ENCODE measurements at places on chromosomes 4 and X. TPM values are rescaled to one million over a fixed set of nuclear protein-coding genes. Genes with fewer than 3 reads are reported as not detected.

GRCh38 chr4:103050736-103051436, 25.7 kb downstream of the SLC9B2 start:
- no peak for DNase-seq

DNA sequence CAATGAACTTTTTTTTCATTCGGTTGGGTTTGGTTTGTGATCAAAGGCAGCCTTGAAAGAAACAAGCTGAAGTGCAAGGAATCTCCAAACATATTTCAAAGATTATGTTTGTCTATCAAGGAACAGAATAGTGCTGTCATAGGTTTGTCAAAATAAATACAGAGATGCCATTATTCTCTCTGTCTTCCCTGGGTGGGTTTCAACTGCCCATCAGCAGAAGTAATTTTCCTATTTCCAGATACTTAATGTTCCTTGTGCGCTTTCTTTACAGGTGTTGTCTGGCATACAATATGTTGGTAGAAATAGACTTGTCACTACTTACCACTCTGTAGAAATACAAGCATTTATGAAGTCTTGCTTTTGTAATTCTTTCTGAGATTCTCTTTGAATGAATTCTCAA, 294.9 kb downstream of the PDHA2 start:
- no peak for DNase-seq

DNA sequence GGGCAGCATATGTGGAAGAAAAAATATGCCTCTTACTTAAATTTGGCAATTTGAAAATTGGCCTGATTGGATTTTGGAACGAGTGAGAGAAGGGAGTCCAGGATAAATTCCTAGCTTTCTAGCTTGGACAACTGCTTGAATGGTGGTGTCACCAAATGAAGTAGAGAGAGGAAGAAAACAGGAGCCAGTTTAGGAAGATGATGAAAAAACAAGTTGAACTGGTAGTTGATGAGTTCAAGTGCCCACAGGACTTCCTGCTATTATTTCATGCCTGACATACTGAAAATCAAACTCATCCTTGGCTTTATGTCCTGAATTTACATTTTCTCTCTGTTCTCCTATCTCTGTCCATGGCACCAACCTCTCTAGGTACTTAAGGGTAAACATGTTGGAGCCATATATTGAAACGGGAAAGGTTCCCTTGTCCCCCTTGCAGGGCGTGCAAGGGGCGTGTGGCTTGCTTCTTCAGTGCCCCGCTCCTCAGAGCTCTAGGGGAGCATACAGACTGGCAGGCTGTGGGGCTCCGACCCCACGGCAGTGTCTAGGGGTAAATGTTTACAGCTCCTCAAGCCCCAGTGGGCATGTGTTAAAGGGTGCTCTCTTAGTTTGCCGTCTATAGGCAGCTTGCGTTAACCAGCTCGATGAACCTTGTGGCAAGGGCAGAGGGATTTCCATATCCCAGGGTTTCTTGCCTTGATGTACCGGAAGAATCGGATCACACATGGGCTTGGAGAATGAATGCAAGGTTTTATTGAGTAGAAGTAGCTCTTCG, 250.7 kb upstream of the PGRMC2 start:
- DNase-seq = no peak

MAP7D3 gene
- total RNA-seq = 11.0 TPM

CTAG1A gene
- not detected for total RNA-seq

DNA sequence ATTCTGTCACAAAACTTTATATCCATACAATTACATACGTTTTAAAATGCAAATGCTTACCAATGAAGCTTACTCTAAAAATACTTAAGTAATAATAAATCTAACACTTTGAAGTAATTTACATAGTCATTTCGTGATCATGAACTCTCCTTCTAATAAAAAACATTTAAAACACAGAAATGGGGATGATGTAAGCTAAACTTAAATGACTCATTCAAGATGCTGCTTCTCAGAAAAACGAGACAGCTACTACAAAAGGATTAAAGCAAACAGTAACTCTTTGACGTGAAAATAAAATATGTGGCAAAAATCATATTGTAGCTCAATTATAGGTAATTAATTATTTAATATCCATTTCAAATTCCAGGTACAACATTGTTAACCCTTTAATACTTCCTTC, 148.7 kb downstream of the FGF16 start:
- DNase-seq = no peak
